ENCODE measurements at places on chromosomes 3 and 15.

DNA sequence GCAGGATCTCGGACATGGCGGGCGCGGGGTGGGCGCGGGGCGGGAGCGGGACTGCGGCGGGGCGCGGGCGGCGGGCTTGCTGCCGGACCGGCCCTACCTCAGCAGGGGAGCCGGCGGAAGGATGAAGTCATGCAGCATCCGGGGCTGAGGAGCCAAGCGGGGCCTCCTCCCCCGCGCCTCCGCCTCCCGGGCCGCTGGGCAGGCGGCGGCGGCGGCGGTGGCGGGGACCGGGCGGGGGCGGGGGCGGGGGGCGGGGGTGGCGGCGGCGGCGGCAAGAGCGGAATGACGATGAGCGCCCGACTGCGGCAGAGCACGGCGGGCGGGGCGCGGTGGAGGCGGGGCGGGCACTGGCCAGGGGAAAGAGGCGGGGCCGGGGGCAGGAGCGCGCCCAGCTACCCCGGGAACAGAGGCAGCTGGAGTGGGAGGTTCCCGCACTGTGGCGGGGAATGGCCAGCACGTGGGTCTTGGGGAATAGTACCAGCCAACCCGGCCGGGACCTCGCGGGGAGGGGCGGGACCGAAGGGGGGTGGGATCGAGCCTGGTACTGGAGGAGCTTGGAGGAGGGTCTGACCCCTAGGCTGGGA lies at the start of gene CAMK2N2:
TSS of gene CAMK2N2 (minus strand) at position 284 of the 584 bp plus-strand sequence. CDS start at position 16, 268 bp downstream.
- DNase-seq = peak; percentile 59

- no peak for DNase-seq
These were observed 65.8 kb downstream of the ZNF280D start for GRCh38 chr15:56667517-56667916.

DNA sequence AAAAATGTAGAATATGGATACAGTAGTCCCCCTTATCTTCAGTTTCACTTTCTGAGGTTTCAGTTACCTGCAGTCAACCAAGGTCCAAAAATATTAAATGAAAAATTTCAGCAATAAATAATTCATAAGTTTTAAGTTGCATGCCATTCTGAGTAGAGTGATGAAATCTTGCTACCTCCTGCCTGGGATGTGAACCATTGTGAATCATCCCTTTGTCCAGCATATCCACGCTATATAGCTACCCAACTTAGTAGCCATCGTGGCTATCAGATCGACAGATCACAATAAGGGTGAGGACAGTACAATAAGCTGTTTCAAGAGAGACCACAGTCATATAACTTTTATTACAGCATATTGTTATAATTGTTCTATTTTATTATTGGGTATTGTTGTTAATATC lies 1.2 kb upstream of the LARS2 start:
- no peak for DNase-seq

DNA sequence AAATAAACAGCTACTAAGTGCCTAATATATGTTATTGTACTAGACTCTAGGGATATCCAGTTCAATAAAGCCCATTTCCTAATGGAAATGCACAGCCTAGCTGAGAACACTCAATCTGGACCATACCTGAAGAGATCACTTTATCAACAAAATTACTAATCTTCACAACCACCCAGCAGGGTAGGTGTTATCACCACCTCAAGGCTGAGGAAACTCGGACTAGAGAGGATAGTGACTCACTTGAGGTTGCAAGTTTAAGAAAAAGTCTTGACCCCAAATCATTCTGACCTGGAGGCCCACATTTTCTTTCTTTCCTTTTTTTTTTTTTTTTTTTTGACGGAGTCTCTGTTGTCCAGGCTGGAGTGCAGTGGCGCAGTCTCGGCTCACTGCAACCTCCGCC lies 3.1 kb upstream of the FMN1 start:
- no peak for DNase-seq

- DNase-seq = no peak
These were observed 637.9 kb downstream of the NLGN1 start for GRCh38 chr3:174035328-174035886.

- no peak for DNase-seq
These were observed 96.0 kb upstream of the PHLDB2 start for GRCh38 chr3:111763001-111763471.

DNA sequence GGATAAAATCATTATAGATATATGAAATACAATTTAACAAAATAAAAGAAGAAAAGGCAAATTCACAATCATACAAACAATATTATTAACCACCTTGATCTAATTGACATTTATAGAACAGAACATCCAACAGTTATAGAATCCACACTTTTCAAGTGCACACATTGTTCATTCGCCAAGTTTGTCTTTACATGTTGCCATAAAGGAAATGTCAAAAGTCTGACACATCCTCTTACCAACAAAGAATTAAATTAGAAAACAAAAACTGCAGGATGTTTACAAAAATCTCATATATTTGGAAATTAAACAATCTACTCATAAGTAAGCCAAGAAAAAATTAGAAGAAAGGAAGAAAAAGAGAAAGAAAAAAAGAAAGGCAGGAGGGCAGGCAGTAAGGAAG lies 909.2 kb upstream of the EPHA6 start:
- DNase-seq = no peak

DNA sequence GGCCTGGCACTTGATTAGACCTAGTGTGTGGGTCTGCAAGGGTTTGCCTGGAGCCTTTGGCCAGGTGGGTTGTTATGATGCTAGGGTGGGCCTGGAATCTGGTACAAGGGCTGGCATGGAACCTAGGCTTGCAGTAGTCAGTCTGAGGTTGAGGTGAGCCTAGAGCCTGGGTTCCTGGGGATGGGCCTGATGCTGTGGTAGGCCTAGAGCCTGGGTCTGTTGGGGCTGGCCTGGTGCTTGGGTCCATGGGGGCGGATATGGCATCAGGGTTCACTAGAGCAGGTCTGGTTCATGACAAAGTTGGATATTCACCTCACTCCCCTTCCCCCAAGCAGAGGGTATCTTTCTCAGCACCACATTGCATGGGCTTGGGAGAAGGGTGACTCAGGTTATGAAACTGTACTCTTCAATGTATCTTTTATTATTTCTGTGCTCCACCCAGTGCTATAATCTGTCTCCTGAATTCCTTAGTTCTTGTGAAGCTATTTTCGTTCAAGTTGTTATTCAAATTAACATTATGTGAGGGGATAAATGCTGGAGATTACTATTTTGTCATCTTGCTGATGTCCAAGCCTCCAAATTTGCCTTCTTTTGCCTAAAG lies 274.4 kb downstream of the NFKBIZ start:
- no peak for DNase-seq

DNA sequence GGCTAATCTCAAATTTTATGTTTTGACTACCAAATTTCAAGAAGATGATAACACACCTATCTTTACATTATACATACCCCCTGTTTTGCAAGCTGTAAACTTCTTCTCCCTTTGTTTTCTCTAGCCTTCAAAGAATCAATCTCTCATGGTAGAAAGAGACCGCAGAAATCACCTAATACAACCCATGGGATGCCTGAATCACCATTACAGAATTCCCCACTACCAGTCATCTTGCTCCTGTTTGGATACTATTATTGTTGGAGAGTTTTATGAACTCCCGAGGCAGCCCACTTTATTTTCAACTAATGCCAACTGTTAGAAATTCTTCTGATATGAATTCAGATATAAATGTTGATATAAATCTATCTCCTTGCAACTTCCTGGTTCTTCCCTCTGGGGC lies 110.9 kb downstream of the FRMD5 start:
- no peak for DNase-seq

- no peak for DNase-seq
These were observed 91.2 kb downstream of the KCNAB1 start for GRCh38 chr3:156211583-156211982.

GRCh38 chr15:90872486-90873184 lies 4.2 kb downstream of the FURIN start:
- DNase-seq = peak; percentile 66

GRCh38 chr3:170132335-170132734 lies 49.2 kb downstream of the PHC3 start:
- no peak for DNase-seq

DNA sequence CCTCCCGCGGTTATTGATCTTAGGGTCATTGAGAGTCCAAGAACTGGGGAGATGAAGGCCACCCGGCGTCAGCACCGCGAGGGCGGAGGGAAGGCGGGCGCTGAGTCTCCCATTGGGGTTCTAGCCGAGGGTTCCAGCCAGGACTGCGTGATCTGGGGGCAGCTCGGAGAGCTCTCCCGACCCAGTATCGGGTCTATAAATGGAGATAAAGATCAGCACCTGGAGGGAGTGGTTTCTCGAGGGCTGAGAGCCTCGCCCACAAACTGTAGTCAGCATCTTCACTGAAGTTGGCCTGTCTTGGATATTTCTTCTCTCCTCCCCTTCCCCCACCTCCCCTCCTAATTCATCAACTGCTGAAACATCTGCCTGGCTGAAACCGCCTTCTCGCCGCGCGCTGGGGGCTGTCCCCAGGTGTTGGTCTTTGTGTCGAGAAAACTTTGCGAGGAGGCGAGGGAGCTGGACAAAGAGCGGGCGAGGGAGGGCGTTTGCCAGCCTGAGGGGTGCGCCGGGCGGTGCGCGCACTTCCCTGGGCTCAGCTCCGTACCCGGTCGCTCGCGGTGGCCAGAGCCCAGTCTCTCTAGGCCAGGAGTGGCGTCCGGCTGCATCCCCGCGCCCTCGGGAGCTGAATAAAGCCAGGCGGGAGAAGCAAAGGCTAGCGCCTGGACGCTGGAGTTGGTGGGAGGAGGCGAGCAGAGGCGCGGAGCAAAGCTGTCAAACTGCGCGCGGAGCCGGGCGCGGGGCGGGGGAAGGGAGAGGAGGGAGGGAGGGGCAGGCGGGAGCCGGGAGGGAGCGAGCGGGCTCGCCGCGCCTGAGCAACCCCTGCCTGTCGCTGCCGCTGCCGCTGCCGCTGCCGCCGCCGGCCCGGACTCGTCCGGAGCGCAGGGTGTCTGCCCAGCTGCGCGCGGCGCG lies at the start of gene ST8SIA2:
TSS of gene ST8SIA2 (plus strand) at position 811 of the 909 bp plus-strand sequence. CDS start 184 bp downstream, outside the sequence.
- DNase-seq = peak; percentile 38

DNA sequence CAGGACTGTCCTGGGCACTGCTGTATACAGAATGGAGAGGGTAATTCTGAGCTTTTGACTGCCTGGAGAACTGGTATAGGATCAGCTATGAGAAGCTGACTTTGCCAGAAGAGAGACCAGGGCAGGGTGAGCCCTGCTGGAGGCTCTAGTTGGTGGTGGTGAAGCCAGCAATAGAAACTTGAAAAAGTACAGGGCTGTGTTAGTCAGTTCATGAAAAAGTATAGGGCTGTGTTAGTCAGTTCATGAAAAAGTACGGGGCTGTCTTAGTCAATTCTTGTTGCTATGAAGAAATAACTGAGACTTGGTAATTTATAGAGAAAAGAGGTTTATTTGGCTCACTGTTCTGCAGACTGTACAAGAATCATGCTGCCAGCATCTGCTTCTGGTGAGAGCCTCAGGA lies 63.5 kb upstream of the C2CD4B start:
- DNase-seq = no peak

DNA sequence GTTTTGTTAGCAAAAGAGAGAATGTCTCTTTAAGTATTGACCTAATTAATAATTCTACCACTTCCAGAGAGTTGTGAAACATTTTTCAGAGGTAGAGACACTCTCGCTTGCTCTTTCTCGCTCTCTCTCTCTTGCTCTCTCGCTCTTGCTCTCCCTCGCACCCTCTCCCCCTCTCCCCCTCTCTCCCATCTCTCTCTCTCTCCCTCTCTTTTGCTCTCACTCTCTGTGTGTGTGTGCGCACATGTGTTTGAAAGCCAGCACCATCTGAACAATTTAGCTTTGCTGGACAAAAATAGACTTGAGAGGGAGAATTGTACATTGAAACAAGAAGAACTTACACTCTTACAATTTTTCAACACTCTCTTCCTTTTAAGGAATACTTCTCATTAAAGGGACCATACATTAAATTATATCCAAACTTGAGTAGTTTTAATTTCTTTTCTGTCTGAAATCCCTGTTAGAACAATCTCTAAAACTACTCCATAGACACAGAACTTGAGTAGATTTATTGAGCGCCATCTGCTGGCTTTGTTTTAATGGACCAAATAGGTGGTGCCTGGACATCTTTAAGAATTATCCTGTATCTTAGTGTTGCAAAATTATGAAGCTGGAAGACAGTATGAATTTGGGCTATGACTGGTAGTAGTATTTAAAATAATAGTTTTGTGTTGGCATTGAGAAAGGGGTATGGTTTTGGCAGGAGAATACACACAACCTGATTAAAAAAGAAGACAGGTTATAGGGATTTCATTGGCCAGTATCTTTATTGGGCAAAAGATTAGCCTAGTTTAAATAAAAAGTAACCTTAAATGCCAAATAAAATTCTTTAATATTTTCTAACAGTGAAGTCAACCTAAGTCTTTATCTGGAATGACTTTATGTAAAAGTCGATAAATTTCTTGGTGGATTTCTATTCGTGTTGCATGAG lies 124.6 kb downstream of the AKAP13 start:
- DNase-seq = peak; percentile 28

GRCh38 chr3:193827040-193827669 lies 234.1 kb downstream of the OPA1 start:
- DNase-seq = no peak

DNA sequence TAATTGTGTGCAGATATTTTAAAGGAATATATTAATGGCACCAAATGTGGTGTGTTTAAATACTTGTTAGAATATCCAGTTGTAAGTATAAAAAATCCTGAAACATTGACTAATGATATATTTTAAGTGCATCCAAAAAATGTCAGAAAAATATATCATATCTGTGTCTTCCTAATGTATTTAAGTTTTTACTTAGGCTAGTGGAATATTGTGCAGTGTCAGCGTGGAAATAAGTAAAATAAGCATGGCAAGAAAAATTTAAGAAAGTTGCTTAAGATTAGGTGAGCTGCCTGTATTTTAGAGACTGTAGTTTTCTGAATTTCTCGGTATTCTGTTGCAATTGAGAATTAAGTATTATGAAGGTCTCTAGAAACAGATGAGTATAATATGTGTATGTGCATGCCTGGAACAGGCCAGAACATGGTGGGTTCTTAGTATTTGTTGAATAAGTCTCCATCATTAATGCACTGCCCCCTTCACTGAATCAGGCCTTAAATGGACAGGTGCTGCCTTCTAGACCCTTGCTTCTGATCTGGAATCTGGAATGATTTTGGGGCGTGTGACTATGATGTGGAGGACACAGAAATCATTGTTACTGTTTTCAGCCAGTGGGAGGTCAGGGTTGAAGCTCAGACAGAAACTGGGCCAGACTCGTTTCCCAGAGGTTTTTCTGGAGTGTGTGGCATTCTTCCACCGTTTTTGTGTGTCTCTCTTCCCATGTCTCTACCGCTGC lies 86.1 kb downstream of the TRAK1 start:
- no peak for DNase-seq

GRCh38 chr15:66838671-66839239 lies 136.7 kb downstream of the SMAD6 start:
- no peak for DNase-seq

- no peak for DNase-seq
These were observed 154.6 kb upstream of the MBNL1 start for GRCh38 chr3:152113992-152114651.

GRCh38 chr3:4981665-4982494 lies 2.6 kb downstream of the BHLHE40 start:
- no peak for DNase-seq
